ENCODE measurements at places on chromosomes 12 and 14. TPM values are rescaled to one million over a fixed set of nuclear protein-coding genes. Genes with fewer than 3 reads are reported as not detected.

GRCh38 chr12:93137656-93138612 lies 208.8 kb upstream of the EEA1 start:
- DNase-seq: no peak

DNA sequence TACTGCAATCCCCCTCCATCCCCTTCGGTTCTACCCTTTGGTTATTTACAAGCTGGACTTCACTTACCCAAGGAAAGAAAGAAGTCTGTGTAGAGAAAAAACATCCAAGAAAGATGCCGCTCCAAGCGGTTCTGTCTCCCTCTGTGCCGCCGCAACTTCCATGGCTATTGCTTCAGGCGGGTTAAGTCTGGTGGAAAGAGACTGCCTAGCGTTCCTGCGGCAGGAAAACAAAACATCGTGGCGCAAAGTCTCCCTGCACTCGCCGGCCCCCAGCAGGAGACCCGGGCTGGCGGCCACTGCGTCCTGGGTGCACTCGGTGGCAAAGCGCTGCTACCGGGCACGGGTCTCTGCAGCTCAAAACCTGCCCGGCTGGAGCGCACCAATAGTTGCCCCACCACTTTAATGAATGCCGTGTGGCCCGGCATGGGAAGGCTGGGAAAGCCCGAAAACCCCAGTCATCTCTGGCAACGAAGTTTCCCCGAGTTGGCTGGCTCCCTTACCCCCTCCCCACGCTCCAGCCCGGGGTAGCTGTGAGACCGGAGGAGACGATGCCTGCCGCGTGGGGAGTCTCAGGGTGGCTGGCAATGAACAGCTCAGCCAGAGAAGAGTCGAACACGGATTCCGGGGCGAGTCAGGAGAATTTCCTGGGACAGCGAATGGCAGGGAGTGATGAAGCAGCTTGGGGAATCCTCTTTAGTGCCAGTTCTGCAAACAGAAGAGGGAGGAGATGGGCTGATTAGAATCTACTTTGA lies 3.5 kb upstream of the KCNK10 start:
- DNase-seq: no peak

GRCh38 chr14:82528016-82528415 lies 994.4 kb upstream of the SEL1L start:
- DNase-seq: no peak

- no peak for DNase-seq
Observed at GRCh38 chr12:15899282-15899870, 11.8 kb upstream of the DERA start.

- no peak for DNase-seq
Observed at GRCh38 chr12:2355604-2356003, 302.8 kb downstream of the CACNA1C start.

DNA sequence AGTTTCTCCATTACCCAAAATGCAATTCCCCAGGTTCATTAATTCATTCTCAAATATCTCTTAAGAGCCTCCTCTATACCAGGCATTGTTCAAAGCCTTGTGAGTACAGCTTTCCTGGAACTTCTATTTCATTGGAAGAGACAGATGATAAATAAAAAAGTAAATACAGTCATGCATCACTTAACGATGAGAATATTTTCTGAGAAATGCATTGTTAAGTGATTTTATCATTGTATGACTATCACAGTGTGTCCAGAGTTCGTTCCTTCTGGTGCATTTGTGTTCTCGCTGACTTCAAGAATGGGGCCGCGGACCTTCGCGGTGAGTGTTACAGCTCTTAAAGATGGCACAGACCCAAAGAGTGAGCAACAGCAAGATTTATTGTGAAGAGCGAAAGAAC lies 66.0 kb downstream of the ANO4 start:
- DNase-seq: no peak

GRCh38 chr12:89884952-89885351 lies 176.3 kb upstream of the ATP2B1 start:
- no peak for DNase-seq

GRCh38 chr14:50520947-50521815 lies 11.2 kb downstream of the MAP4K5 start:
- DNase-seq: no peak

DNA sequence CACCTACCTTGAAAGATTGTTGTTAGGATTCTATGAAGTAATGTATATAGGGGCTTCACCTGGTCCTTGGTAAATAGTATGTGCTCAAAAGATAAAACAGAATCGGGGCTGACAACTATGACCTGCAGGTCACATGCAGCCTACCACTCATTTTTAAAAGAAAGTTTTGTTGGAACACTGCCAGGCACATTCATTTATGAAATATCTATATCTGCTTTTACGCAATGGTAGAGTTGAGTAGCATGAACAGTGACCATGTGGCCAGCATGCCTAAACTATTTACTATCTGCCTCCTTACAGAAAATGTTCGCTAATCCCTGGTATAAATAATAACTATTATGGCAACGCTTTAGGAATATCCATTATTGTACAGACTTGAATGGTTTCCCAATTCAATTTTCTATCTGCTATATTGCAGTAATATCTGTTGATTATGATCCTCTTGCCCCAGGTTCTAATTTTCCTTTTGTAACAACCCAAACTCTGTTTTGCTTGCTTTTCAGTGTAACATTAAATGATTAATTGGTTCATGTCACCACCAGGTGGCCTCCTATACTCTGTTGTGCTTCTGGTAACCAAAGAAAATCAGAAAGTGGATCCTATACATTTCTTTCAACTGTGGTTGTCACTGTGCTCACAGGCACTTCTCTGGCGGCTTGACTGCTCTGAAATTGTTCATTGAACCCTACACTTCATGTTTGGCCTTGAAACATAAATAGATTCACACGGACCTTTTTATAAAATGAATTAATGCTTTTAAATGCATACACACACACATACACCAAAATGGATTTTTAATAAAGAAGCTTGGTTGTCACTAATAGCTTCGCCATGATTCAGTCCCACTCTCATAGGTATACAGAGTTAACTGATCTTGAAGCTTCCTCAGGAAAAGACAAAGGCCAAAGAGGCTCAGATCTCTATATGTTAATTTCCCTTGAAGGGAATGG lies 227.7 kb upstream of the NPAS3 start:
- no peak for DNase-seq

DNA sequence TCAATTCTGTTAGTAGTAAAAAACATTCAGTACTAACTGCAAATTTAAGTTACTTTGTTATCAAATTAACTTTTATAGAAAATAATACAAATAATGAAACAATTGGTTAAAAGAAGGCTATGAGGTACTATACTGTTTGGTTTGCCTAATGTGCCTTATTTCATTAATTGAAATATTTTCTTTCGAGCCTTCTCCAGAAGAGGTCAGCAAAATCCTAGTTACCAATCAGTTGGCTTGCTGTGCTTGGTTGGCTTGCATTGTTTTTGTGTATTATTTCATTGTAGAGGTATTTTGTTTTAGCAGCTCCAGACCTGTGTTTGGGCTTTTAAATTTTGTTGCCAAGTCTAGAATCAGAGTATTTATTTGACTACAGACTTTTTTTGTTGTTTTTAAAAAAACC lies 68.5 kb downstream of the AEBP2 start:
- DNase-seq: no peak

GRCh38 chr12:49048953-49049352 lies 11.6 kb downstream of the KMT2D start:
- DNase-seq: no peak

GRCh38 chr12:109258607-109259544 lies 50.2 kb downstream of the FOXN4 start:
- peak; percentile 90 for DNase-seq

GRCh38 chr12:43277651-43278540 lies 274.1 kb downstream of the ADAMTS20 start:
- no peak for DNase-seq

- DNase-seq: no peak
Observed at GRCh38 chr12:96020314-96021003, 14.9 kb downstream of the LTA4H start.

DNA sequence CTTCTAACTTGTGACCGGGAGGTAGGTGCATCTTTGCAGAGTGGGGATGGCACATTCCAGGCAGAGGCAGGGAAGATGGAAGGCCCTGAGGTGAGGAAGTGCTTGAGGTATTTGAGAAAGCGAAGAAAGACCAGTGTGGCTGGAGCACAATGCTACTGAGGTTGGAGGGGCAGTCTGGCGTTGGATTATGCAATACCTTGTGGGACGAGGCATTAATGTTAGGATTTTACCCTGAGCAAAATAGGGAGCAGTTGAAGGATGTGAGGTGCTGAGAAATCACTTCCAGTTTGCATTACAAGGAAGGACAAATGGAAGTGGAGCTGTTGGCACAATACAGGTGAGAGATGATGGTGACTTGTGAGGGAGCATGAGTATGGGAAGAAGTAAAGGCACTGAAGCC lies 145.5 kb downstream of the KCNA5 start:
- no peak for DNase-seq

- DNase-seq: no peak
Observed at GRCh38 chr14:68284333-68284732, 464.8 kb downstream of the RAD51B start.

GRCh38 chr12:3142386-3142785 lies 65.2 kb downstream of the TSPAN9 start:
- no peak for DNase-seq

DNA sequence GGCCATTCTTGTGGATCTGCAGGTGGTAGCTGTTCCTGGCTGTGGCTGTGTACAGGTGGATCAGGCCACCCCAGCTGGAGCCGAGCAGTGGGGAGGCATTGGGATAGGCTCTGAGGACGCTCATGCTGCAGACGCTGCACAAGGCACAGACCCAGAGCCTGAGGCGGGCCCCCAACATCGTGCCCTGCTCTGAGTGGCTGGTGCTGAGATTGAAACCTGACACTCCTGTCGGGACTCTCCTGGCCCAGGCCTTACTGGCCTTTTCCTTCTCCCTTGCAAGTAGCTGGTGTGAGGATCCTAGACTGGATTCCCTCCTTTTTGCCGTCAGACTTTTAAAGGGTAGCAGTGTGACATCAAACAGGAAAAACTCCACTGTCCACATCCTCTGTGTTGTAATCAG lies at the start of gene FGF23:
TSS of gene FGF23 (minus strand) at position 308 of the 400 bp plus-strand sequence. CDS start at position 178, 130 bp downstream.
- DNase-seq: no peak

Gene GLTP
- 18.7 TPM for polyA plus RNA-seq

Gene TAS2R19
- 0.21 TPM for polyA plus RNA-seq

Gene VRTN
- polyA plus RNA-seq: not detected

Gene HOXC12
- 0.01 TPM for polyA plus RNA-seq

Gene ANP32D
- not detected for polyA plus RNA-seq

Gene TMEM253
- 0.27 TPM for polyA plus RNA-seq

Gene MYRFL
- polyA plus RNA-seq: 0.08 TPM

Gene RASAL1
- polyA plus RNA-seq: not detected

Gene FOXM1
- 0.17 TPM for polyA plus RNA-seq

Gene FOXG1
- polyA plus RNA-seq: not detected
